ENCODE measurements at places on chromosomes 2 and 18. TPM values are rescaled to one million over a fixed set of nuclear protein-coding genes. Genes with fewer than 3 reads are reported as not detected.

NETO1 gene
- not detected for total RNA-seq

PCARE gene
- total RNA-seq: not detected

HOXD4 gene
- not detected for total RNA-seq

ICA1L gene
- total RNA-seq: 4.2 TPM

TNFRSF11A gene
- 0.68 TPM for total RNA-seq

All from smooth muscle cell of the coronary artery (primary cell).